Karpas-422 (cell line): ENCODE measurements at places on chromosomes 5 and 9.

GRCh38 chr9:95027914-95028852 lies 289.3 kb downstream of the FANCC start:
- DNase-seq: no peak

GRCh38 chr5:53071298-53071697 lies 38.3 kb downstream of the MOCS2 start:
- DNase-seq: no peak

GRCh38 chr5:130282049-130282448 lies 377.8 kb downstream of the CHSY3 start:
- no peak for DNase-seq

GRCh38 chr5:144427866-144428265 lies 257.2 kb downstream of the KCTD16 start:
- DNase-seq: no peak

GRCh38 chr5:111585291-111585690 lies 73.0 kb upstream of the STARD4 start:
- no peak for DNase-seq

DNA sequence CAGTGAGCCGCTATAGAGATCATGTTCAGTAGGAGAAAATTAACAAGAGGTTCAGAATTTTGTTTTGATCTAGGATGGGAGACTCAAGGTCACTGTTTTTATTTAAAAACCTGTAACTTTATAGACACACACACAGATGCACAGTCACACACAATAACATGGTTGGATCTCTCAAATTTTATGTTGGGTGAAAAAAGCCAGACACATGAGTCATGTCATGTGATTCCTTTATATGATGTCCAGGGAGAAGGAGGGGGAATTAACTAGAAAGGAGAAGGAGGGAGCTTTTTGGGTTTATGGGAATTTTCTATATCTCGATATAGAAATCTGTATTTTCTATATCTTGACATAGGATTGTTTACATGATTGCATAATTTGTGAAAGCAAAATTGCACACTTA lies 17.1 kb downstream of the C6 start:
- DNase-seq: no peak

DNA sequence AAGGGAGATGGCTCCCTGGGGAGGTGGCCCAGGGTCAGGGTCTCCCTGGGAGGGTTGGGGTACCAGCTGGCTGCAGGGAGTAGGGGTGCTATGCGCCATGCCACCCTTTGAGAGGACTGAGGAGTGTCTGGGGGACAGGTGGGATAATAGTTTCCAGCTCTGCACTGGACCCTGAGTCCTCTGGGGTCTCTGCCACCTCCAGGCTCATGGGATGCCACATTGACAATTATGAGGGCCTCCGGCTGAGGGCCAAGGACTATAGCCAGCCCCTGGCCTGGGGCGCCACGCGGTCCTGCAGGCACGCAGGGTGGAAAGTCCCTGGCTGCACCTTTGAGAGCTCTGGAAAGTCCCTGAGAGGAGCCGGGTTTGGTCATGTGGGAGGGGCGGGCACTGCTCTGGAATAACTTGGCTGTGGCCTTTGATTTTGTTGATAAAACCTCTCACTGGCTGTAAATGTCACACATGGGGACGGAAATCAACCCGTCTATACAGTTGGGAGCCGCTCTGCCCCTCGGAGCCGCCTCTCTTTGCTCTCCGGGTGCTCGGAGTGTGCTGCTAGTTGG lies 16.0 kb downstream of the TRAF2 start:
- DNase-seq: no peak

DNA sequence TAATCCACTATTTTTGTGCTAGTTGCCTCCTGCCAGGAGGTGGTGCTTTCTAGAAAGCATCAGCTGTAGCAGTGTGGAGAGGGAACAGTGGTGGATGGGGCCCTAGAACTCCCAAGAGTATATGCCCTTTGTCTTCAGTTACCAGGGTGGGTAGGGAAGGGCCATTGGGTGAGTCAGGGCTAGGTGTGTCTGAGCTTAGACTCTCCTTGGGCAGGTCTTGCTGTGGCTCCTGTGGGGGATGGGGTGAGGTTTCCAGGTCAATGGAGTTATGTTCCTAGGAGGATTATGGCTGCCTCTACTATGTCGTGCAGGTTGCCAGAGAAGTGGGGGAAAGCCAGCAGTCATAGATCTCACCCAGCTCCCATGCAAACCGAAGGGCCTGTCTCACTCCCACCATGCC lies 11.3 kb upstream of the ADAMTS12 start:
- DNase-seq: no peak

DNA sequence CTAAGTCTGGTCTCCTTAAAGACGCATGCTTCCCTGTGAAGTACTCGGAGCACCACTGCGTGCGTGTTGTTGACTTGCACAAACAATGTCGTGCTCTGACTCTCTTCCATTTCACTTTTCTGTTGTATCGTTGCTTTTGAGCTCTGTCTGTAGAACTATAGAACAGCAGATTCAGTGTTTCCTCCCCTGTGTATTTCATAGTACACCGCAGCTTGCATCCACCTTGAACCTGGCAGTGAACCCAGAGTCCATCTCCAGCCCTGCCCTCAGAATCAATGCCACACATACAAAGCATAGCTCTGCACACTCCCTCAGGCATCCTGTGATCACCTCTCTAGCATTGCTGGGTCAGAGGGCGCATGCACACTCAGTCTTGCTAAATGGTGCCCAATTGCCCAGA lies 37.2 kb upstream of the ADAMTS2 start:
- no peak for DNase-seq

- DNase-seq: peak; percentile 87
Observed at GRCh38 chr9:26326563-26326962, 566.0 kb downstream of the CAAP1 start.

GRCh38 chr5:56451742-56452141 lies 218.6 kb upstream of the ANKRD55 start:
- no peak for DNase-seq

- no peak for DNase-seq
Observed at GRCh38 chr5:157459715-157460599, at the start of gene NIPAL4. Gene NIPAL4, plus strand, starts transcription at chr5:157460213. Its CDS starts 108 bp downstream, at chr5:157460321.

- no peak for DNase-seq
Observed at GRCh38 chr5:84290673-84291072, 94.0 kb downstream of the EDIL3 start.
